ENCODE measurements at places on chromosomes 5 and 9. TPM values are rescaled to one million over a fixed set of nuclear protein-coding genes. Genes with fewer than 3 reads are reported as not detected.

TAF11L7 gene
- total RNA-seq: not detected

INSL6 gene
- total RNA-seq: not detected

ECM2 gene
- not detected for total RNA-seq

PCDHA10 gene
- not detected for total RNA-seq

LMX1B gene
- not detected for total RNA-seq

SHC3 gene
- not detected for total RNA-seq

DBH gene
- total RNA-seq: not detected

TRIP13 gene
- 20.8 TPM for total RNA-seq

PFN3 gene
- not detected for total RNA-seq

PRLR gene
- not detected for total RNA-seq

NUTM2F gene
- total RNA-seq: not detected

CCL27 gene
- not detected for total RNA-seq

PTGER4 gene
- 85.1 TPM for total RNA-seq

HNRNPA0 gene
- total RNA-seq: 29.3 TPM

FOXD4L6 gene
- total RNA-seq: not detected

FAM153A gene
- 8.6 TPM for total RNA-seq

ZNG1F gene
- total RNA-seq: 7.6 TPM

LYRM7 gene
- 15.0 TPM for total RNA-seq

SLC6A3 gene
- not detected for total RNA-seq

OR1L4 gene
- total RNA-seq: not detected

TEX53 gene
- total RNA-seq: not detected

NKD2 gene
- 4.3 TPM for total RNA-seq

MPDZ gene
- not detected for total RNA-seq

ARSI gene
- not detected for total RNA-seq

TSLP gene
- total RNA-seq: 0.15 TPM

ANKRD18B gene
- 2.4 TPM for total RNA-seq

SPARC gene
- 0.42 TPM for total RNA-seq

MLANA gene
- total RNA-seq: not detected

CCDC69 gene
- 53.6 TPM for total RNA-seq

ADGRD2 gene
- not detected for total RNA-seq

GRIA1 gene
- total RNA-seq: not detected

RAB3C gene
- total RNA-seq: not detected

COL15A1 gene
- total RNA-seq: 0.51 TPM

ADAMTSL1 gene
- not detected for total RNA-seq

IRX2 gene
- not detected for total RNA-seq

ABHD17B gene
- 27.5 TPM for total RNA-seq

LECT2 gene
- not detected for total RNA-seq

SHOC1 gene
- total RNA-seq: not detected

NME5 gene
- total RNA-seq: not detected

DNAJB5 gene
- total RNA-seq: 3.9 TPM

POC5 gene
- total RNA-seq: 20.8 TPM

NDUFA8 gene
- total RNA-seq: 35.6 TPM

TRPM3 gene
- not detected for total RNA-seq

MEF2C gene
- total RNA-seq: 0.32 TPM

BASP1 gene
- total RNA-seq: 0.98 TPM

CSF2 gene
- total RNA-seq: 240 TPM

GABRG2 gene
- not detected for total RNA-seq

SPINK13 gene
- not detected for total RNA-seq

FOXD1 gene
- 0.20 TPM for total RNA-seq

DELE1 gene
- total RNA-seq: 81.6 TPM

AHRR gene
- total RNA-seq: 20.0 TPM

HSDL2 gene
- 22.1 TPM for total RNA-seq

CDH9 gene
- not detected for total RNA-seq

PCDHGA5 gene
- 0.46 TPM for total RNA-seq

OR13F1 gene
- total RNA-seq: not detected

ESM1 gene
- 0.27 TPM for total RNA-seq

SLC6A7 gene
- not detected for total RNA-seq
